ENCODE measurements at places on chromosomes 2 and 18. TPM values are rescaled to one million over a fixed set of nuclear protein-coding genes. Genes with fewer than 3 reads are reported as not detected.

DNA sequence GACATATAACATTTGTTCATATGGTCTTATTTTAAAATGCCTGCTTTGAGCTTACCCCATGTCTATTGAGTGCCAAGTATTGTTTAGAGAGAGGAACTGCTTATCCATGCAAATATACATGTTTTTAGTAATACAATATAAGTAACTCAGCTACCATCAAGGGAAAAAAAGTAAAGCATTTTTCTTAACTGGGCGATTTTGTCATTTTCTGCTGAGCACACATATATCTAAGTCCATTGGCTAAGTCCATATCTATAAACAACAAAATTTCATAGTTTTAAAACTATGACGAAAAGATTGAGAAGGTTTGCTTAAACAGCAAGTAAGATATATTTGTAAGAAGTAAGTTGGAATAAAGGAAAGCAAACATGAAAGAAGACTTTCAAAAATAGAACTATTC is 82.7 kb downstream of the CALCRL start:
- no peak for DNase-seq

GRCh38 chr2:120350801-120351320 is 4.9 kb downstream of the INHBB start:
- DNase-seq = no peak

DNA sequence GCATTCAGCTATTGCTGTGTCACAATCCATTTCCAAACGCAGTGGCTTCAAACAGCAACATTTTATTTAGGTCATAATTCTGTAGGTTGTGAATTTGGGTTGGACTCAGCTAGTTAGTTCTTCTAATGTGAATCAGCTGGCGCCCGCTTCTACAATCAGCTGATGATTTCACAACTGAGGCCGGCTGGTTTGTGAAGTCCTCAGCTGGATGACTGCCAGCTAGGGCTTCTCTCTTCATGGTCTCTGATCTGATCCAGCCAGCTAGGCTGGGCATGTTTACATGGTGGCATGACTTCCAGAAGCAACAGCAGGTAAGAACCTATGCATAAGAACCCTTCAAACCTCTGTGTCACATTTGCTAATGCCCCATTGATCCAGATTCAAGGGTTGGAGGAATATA is 172.0 kb downstream of the SLC4A10 start:
- no peak for DNase-seq

DNA sequence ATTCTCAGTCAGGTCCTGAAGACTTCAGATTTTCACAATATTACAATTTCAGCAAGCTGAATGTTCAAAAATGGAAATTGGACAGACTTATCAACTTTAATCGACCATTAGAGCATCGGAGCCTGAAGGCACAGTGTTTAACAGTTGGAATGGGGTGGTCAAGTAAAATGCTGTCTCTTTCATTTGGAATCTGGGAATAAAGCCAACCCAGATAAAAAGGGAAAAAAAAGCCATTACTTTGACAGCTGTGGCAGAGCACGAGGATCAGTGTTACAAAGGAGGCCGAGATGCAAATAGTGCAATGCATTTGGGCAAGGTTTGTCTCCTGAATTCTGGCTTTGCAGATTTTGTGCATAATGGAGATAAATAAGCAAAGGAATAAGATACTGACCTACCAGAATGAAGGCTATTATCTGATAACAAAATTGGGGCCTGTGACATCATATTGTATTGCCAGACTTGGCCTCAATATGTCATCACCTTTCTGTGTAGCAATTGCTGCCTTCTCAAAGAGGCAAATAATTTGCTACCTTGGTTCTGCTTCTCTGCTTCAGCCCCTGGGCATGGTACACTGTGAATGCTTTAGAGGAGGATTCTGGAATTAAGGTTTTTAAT is 277.5 kb upstream of the KLHL29 start:
- DNase-seq = no peak

DNA sequence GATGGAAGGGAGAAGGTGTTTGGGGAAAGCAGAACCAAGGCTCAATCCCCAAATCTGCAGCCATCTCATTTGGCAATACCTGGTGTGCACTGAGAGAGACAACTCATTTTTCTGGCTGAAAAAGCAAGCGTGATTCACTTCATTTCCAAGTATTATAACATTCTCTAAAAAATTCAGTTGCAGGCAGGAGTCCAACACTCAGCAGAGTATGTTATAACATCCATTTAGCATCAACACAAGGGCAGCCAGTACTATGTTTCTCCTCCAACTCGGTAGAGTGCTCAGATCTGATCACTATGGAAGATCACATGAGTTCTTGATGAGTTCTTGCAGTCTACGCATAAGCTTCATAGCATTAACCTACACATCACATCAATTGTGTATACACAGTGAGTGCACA is 99.4 kb upstream of the PID1 start:
- DNase-seq = peak; percentile 17

DNA sequence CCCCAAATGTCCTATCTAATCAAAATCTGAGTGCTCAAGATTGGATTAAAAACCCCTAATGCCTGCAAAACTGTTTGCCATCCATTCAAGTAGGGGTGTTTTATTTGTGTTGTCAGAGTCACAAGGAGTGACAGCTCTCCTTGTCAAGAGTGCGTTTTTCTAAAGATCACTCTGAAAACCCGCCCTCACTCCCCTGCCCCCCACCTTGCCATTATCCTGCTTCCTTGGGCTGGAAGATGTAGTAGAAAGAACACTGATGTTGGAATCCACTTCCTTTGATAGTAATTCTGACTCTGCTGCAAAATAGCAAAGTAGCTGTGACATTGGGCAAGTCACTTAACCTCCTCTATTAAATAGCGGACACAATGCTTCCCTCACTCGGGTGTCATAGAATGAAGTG is 155.6 kb downstream of the TSN start:
- no peak for DNase-seq

DNA sequence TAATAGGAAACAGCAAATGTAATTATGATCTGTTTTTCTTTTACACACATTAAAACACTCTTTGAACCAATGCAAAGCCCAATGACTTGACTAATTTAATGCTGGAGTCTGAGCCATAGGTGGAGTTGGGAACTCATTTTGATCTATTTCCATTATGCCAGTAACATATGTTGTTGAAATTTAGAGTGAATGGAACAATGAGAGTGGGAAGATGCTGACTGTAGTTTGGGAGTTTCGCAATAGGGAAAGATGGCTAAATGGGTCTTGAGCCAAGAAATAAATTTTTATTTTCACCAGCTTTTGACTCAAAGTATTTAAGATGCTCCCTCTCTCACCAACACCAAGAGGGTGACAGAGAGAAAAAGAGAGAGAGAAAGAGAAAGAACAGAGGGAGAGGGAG is 246.7 kb downstream of the DLGAP1 start:
- DNase-seq = no peak

DNA sequence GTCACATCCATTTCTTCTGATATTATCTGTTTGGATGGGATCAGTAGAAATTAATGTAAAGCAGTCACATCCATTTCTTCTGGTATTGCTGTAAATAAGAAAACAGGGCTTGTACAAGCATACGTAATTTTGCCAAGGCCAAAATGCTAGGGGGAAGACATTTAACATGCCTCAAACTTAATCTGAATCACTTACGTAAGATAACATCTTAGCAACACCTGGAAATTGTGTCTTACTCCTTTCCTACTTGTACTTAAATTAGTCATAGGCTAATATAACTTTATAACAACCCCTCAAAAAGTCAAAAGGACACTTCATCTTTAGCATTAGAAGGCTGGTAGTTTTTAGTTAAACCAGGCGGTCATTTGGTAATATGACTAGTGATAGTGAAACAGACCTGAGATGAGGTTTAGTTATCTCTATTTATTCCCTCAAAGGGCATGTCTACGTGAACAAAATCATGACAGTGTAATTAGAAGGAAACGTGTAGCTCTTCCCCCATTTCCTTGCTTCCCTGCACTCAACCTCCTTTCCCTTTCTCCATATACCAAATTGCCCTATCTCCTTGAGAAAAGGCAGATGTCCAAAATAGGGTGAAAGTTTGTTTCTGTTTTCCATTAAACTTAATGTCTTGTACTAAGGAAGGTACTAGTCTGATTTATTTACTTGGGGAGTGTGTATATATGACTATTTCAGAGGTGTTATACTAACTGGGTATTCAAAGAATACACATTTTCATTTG is 99.3 kb upstream of the FZD5 start:
- DNase-seq = no peak

GRCh38 chr2:69164061-69164778 is 151.2 kb downstream of the ANTXR1 start:
- no peak for DNase-seq

GRCh38 chr18:59502274-59503175 is 143.5 kb upstream of the LMAN1 start:
- DNase-seq = no peak

GRCh38 chr2:226702376-226702775 is 97.2 kb downstream of the IRS1 start:
- DNase-seq = no peak

DNA sequence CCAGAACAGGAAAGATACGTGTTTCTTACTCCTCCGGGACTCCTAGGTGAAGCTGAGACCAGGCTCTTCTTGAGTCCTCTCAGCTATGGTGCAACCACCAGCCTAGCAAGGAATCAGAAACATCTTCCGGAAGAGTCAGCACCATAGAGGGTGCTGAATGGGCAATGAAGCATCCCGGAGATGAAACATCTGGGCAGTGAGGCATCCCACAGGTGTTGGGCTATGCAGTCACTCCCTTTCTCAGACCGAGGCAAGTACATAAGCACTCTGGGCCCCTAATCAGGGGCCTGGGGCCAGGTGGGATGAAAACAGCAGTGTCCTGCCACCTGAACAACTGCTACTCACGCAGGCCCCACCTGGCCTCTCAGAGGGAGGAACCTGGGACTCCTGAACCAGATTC is 1.4 kb upstream of the CAPN10 start:
- no peak for DNase-seq

DNA sequence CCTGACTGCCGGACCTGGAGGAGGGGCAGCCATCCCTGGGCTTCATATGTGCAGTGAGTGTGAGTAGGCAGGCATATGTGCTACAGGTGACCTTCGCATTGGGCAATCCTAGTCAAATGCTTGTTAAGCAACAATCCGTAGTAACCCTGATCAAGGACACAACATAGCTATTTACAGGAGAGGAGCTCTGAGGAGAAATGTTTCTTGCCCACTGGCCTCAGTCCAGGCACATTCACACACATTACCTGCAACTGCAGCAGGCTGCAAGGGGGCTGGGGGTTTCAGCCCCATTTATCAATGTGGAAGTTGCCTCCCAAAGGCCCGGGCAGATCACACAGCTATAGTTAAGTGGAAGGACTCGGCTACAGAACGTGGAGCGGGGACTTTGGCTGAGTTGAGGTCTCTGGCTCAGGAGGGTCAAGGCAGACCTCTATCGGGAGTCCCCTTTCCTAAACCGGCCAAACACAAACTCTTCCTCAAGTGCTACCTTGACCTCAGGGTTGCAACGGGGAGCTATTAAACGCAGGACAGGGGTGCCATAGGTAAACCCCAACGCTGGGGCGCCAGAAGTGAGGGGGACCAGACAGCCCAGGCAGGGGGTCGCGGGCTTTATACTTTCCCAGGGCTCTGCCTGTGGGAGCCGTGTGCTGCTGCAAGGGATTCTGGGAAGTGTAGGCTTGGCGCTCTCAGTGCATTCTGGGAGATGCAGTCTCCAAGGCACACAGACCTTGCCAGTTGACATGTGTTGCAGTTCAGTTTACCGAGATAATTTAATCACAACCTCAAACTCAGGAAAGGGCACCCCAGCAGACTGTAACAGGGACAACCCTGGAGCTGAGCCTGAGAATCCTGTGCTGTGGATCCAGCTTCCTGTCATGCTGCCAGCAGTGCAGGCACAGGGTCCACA is 9.4 kb downstream of the KHK start:
- peak; percentile 66 for DNase-seq

DNA sequence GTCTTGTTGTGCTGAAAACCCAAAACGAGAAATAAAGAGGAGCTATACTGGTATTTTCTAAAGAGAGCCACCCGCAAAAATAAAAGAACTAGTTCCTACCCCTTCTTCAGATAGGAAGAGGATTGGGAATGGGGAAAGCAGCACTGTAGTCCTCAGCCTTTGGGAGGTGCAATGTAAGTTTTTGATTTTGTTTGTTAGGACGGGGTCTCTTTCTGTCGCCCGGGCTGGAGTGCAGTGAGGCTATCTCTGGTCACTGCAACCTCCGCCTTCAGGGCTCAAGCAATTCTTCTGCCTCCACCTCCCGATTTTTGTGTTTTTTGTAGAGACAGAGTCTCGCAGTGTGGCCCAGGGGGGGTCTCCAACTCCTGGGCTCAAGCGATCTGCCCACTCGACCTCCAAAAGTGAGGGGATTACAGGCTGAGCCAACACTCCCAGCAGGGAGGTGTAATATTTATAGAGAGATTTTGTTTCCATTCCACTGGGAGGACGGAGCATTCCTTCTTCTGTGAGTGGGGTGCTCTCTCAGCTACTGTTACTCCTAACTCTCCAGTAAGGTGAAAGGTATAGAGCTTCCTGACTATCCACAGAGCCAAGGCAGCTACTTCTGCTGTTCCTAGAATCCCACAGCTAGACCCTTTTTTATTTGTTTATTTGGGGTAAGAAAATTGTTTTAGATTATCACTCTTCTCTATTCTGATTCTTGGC is 13.1 kb upstream of the GULP1 start:
- DNase-seq = no peak

- no peak for DNase-seq
These were observed 833.8 kb upstream of the PIK3C3 start for GRCh38 chr18:41121116-41121826.

GRCh38 chr2:235698028-235698427 is 204.2 kb downstream of the AGAP1 start:
- no peak for DNase-seq

GRCh38 chr2:18724371-18725145 is 135.2 kb upstream of the NT5C1B start:
- DNase-seq = no peak

- no peak for DNase-seq
These were observed 284.6 kb downstream of the PHLPP1 start for GRCh38 chr18:62999921-63000320.

DNA sequence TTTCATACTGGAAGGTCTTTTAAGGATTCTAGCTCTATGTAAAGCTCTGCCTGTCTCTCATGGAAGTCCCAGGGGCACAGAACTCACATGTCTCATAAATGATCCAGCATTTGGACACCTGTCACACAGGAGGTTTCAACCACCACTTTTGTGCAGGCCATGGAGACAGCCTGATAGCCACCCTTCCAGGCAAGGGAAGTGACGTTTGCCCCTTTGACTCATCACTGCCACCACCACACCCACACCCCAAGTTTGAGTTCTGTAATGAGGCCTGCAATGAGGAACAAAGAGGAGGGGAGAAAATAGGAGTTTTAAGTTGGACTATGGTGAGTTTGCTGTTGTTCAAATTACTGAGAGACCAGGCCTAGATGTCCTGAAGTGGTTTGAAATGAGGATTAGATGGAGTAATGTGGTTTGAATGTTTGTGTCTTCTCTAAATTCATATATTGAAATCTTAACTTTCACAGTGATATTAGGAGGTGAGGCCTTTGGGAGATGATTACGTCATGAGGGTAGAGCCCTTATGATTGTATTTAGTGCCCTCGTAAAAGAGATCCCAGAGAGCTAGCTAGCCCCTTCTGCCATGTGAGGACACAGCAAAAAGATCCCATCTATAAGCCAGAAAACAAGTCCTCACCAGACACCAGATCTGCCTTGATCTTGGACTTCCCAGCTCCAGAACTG is 175.3 kb upstream of the EPHA4 start:
- no peak for DNase-seq

Gene TMEM163
- 0.24 TPM for total RNA-seq

Gene POTEI
- 0.80 TPM for total RNA-seq

Gene MAL
- 1.5 TPM for total RNA-seq

Gene OR6B2
- not detected for total RNA-seq

Gene ABCG5
- not detected for total RNA-seq

Gene UGT1A8
- not detected for total RNA-seq

Gene ZNF804A
- 0.07 TPM for total RNA-seq

Gene LIMS3
- total RNA-seq = 4.2 TPM

Gene STAT4
- total RNA-seq = 1.8 TPM

Gene CD302
- 71.1 TPM for total RNA-seq

Gene MAP3K20
- total RNA-seq = 125 TPM

Gene MFSD2B
- total RNA-seq = 0.47 TPM

Gene EVA1A
- total RNA-seq = 1.4 TPM
